ENCODE measurements at places on chromosomes 16 and 17.

DNA sequence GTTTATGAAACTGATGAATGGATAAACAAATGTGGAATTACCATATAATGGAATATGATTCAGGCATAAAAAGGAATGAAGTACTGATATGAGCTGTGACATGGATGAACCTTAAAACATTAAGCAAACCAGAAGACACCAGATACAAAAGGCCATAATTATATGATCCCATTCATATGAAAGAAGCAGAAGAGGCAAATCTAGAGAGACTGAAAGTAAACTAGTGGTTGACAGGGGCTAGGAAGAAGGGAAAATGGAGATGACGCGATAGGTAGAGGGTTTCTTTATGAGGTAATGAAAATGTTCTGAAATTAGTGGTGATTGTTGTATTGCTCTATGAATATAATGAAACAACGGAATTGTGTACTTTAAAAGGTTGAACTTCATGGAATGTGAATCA lies 88.4 kb downstream of the HIC1 start:
- no peak for DNase-seq

- DNase-seq = no peak
Observed at GRCh38 chr16:24975428-24975889, 39.7 kb downstream of the ARHGAP17 start.

DNA sequence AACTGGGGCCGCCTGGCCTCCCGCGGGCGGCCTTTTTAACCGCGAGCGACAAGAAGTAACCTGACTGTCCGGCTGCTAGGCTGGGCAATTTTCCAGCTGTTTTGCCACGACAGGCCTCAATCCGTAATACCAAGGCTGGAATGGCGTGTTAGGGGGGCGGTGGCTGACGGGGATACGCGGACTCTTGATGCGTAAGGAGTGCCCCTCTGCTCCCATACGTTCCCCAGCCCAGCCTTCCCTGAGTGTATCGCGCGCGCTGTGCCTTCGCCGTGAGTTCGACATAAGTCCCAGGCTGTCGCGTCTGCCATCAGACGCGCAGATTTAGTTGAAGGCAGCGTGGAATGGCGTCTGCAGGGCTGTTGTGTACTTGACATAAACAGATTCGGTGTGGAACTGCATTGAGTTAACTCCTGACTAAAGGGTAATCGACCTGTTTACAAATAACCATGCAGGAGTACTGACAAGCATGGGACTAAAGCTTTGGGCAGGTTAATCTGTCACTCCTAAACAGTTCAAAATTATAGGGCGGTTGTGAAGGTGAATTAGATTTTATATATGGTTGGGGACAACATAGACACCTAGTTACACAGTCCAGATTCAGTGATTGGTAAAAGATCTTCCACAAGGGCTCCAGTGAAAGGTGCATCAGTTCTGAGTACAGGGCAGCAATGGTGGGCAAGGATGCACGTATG lies 16.6 kb upstream of the ERN1 start:
- DNase-seq = no peak

DNA sequence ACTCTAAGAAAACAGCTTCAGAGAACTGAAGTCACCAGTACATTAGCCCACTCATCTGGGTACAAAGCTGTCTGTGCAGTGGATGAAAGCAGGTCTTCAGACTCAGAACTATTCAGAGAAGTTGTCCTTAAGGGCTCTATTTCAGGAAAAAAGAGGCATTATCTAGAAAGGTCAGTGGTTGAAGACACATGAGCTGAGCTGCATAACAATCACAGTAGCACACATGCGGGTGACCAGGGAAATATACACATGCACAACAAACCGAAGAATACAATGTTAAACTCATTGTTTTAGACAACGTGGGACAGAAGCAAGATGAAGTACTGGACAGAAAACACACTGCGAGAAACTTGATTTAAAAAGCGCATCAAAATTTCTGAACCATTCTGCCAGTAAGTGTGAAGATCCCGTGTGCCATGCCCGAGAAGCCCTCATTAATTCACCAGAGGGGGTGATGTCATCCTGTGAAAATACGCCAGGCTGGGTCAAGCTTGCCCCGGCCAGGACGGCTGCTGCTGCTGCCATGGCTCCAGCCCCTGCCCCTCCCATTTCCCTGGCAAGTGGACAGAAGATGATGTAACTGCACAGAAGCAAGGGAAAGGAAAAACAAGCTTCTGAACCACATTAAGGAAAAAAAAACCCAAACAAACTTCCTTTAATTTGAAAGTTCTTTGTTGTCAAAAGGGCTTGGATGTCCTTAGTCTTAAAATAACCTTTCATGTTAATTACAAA lies 10.1 kb downstream of the DYNC1LI2 start:
- no peak for DNase-seq

DNA sequence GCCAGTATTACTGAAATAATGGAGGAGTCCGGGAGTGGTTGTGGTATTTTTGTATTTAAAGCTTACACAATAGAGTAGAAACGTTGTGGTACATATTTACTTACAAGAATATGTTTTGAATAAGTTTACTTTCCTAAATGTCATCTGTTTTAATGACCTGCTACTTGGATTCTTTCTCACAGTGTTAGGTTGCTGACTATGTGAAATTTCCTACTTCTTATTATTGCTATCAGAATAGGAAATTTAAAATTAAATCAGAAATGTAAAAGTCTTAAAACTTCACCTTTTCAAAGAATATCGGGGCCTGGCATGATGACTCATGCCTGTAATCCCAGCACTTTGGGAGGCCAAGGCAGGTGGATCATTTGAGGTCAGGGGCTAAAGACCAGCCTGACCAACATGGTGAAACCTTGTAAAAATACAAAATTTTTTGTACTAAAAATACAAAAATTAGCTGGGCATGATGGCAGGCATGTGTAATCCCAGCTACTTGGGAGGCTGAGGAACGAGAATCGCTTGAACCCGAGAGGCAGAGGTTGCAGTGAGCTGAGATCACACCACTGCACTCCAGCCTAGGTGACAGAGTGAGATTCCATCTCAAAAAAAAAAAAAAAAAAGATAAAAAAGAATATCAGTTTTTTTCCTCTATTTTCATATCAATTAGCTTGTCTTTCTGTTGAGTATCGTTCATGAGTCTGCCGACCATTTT lies 77.8 kb downstream of the VMP1 start:
- no peak for DNase-seq

DNA sequence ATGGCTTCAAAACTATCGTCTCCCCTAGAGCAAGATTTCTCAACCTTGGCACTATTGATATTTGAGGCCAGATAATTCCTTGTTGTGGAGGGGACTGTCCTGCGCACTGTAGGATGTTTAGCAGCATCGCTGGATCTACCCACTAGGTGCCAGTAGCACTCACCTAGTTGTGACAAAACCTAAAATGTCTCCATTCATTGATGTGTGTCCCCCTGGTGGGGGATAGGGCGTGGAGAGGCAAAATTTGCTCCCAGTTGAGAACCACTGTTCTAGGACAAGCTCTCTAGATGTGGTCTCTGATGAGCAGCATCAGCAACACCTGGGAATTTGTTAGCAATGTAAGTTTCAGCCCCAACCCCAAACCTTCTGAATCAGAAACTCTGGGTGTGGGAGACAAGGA lies 259.0 kb downstream of the XYLT1 start:
- no peak for DNase-seq

DNA sequence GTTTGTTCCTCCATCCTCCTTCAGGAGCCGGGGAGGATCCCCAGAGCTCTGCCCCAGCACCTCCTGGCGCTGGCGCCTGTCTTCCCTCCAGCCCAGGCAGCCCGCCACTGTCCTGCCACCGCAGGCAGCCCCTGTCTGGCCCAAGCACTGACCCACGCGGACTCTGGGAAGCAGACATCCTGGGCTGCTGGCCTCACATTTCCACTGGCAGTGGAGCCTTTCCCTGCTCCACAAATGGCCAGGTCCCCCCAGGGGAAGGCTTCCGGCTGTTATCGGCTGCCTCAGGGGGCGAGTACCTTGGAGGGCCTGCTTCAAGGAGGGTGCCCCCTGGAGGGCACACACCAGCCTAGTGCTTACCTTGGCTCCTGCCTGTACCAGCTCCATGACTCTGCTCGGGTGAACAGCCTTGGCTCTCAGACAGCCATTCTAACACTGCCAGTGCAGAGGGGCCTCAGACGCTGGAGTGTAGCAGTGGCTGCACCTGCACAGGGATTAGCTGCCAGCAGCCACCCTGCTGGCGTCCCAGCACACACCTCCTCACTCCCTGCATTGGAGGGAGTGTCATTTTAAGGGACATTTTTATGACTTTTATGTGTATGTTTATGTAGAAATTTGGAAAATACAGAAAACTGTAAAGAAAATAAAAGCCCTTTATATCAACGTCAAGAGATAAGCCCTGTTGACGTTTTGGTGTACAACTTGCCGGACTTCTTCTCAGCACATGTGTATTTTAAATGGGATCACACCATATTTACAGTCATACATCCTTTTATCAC lies 21.0 kb downstream of the ACE start:
- DNase-seq = no peak

- DNase-seq = no peak
Observed at GRCh38 chr16:83606486-83607030, 201.2 kb upstream of the HSBP1 start.

DNA sequence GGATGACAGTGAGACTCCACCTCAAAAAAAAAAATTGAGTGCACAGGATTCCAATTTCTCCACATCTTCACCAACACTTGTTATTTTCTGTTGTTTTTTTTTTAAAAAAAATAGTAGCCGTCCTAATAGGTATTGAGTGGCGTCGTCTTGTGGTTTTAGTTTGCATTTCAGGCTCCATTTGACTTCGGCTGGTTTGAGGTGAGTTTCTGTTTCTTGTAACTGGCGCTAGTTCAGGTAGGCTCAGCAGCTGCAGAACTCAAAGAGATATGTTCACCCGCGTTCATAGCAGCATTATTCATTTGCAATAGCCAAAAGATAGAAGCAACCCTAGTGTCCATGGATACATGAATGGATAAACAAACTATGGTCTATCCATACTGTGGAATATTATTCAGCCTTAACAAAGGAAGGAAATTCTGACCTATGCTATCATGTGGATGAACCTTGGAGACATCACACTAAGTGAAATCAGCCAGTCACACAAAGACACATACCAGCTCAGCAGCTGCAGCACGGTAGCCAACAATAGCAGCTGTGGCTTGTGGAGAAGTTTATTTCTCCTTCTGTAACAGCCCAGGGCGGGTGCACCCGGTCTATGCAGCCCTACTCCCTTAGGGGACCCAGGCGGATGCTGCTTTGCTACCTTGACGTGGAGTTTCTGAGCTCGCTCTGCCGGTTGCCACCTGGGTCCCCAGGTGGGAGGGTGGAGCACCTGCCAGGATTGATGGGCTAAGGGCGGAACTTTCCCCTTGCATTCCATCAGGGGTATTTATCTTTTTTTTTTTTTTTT lies 44.9 kb downstream of the TMEM235 start:
- no peak for DNase-seq

DNA sequence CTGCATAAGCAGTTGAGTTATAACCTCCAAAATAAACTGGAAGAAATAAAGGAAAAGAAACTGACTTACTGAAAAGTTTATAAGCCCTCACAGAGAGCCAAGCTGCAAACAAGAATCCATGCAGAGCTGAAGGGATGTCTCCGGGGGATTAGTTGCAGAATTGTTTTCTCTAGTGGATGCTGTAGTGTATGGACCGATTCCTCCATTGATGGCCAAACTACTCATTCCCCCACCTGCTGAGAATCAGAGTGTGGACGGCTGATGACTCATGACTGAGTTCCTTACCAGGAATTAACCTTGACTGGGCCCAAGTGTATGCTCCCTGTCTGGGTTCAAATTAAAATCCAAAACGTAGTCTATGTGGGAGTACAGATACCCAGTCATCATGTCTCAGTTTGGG lies 93.9 kb upstream of the CDH8 start:
- DNase-seq = no peak

DNA sequence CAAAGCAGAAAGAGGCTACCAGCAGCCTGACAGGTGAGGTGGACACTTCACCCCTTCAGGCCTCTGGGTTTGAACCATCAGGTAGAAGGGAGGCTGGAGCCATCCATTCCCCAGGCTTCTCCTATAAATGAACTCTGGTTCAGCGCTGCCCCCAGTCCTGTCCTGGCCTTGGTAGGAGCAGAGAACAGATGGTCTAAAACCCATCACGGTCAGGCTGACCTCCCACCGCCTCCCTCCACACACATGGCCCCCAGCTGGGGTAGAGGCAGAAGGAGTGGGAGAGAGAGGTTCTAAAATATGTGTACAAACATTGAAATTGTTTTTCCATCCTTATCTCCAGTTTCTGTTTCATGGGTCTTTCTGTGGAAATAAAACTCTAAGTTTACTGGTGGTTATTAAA lies 59.7 kb upstream of the DNAJA2 start:
- no peak for DNase-seq

GRCh38 chr17:74491626-74492025 lies 25.2 kb downstream of the CD300A start:
- no peak for DNase-seq

GRCh38 chr16:56860226-56861020 lies 4.6 kb upstream of the SLC12A3 start:
- no peak for DNase-seq

GRCh38 chr17:35089586-35090296 lies 26.2 kb upstream of the RFFL start:
- no peak for DNase-seq

- DNase-seq = no peak
Observed at GRCh38 chr16:1876468-1876867, 4.5 kb upstream of the MEIOB start.

DNA sequence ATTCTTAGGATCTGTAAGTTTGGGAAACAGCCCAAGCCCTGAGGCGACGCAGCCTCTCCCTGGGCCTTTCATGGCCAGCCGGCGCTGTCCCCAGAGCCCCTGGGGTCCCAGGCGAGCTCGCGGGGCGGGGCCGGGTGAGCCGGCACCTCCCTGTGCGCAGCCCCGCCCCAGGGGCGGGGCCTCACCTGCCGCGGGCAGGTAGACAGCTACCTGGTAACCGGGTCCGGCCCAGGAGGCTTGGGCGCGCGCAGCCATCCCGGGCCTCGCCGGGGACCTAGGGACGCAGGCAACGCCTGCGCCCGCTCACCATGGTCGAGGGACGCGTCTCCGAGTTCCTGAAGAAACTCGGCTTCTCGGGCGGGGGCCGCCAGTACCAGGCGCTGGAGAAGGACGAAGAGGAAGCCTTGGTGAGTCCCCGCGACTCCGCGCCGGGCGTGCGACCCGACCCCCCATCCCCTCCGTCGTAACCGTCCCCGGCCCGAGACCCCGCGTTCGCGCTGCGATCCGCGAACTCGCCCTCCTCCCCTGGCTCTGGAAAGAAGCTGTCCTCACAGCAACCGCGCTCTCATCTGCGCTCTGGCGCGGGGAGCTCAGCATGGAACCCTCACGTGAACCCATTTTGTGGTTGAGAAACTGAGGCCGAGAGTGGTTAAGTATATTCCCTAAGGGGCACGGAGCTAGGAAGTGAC lies at the start of gene ATP2C2:
TSS of gene ATP2C2 (plus strand) at position 231 of the 689 bp plus-strand sequence. CDS start at position 309, 78 bp downstream.
- no peak for DNase-seq

Data from NCI-H1417 treated with DMSO at 0.1 percent for 48 hours (cell line).